ENCODE measurements at places on chromosomes 6 and 20.

DNA sequence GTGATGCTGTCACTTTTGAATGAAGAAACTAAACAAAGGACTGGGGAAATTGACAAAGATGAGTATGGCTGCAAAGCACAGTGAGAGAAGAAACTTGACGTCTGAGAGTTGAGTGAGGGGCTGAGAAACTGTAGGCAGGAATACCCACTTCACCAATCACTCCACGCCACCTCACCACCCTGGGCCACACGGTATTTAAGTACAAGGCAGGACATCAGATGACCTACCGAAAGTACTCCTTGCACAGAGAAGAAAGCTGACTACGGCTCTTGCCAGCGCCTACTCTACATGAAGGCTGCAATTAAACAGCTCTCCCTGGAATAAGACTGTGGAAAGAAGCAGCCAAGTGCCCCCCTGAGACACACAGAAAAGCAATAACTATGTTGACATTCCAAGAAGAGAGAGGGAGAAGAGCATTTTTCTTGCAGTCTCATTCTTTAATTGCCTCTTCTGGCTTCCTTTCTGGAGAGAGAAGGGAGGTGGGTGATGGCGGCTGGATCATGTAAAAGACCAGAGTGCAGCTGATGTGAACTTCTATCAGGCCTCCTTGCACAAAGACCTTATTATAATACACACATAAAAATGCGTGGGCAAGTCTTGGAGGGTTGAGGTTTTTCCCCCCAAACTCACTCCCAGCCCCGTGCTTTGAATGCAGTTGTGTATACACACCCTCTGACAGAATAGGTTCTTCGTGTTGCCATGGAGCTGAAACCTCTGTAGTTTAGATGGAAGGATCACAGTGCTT, 44.6 kb downstream of the HIVEP2 start:
- no peak for DNase-seq

DNA sequence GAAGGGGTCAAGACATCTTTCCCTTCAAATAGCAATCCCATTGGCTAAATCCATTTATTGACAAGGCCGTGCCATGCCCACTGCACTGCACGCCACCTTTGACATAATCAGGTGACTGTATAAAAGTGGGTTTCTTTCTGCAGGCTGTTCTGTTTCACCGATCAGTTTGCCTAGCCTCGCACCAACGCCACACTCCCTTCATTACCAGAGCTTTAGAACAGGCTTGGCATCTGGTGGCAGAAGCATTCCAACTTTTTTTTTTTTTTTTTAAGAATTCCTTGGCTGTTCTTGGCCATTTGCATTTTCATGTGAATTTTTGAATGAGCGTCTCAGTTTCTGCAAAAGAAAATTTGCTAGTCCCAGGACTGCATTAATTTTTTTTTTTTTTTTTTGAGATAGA, 78.1 kb downstream of the PPP1R3G start:
- DNase-seq, result no peak

GRCh38 chr6:108353853-108354252, 59.0 kb downstream of the AFG1L start:
- DNase-seq, result no peak

GRCh38 chr6:98463038-98464000, 371.1 kb upstream of the POU3F2 start:
- DNase-seq, result no peak

GRCh38 chr6:139713424-139713823, 339.0 kb upstream of the CITED2 start:
- no peak for DNase-seq

- DNase-seq, result no peak
Observed at GRCh38 chr6:106373502-106374239, 13.2 kb downstream of the CRYBG1 start.

GRCh38 chr6:106033806-106034205, 52.3 kb upstream of the PRDM1 start:
- no peak for DNase-seq

DNA sequence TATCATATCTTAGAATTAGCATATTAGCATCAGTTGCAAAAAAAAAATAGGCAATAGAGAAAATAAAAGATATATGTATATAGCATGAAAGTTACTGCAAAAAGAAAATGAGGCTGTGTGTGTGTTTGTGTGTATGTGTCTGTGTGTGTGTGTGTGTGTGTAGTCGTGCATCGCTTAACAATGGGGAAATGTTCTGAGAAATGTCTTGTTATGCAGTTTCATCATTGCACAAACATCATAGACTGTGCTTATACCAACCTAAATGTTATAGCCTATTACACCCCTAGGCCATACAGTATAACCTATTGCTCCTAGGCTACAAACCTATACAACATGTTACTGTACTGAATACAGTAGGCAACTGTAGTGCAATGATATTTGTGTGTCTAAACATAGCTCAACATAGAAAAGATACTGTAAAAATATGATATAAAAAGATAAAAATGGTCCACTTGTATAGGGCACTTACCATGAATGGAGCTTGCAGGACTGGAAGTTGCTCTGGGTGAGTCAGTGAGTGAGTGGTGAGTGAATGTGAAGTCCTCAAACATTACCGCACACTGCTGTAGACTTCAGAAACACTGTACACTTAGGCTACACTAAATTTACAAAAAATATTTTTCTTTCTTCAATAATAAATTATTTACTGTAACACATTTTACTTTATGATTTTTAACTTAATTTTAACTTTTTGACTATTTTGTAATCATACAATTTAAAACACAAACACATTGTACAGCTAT, 805.1 kb downstream of the KIF16B start:
- no peak for DNase-seq

DNA sequence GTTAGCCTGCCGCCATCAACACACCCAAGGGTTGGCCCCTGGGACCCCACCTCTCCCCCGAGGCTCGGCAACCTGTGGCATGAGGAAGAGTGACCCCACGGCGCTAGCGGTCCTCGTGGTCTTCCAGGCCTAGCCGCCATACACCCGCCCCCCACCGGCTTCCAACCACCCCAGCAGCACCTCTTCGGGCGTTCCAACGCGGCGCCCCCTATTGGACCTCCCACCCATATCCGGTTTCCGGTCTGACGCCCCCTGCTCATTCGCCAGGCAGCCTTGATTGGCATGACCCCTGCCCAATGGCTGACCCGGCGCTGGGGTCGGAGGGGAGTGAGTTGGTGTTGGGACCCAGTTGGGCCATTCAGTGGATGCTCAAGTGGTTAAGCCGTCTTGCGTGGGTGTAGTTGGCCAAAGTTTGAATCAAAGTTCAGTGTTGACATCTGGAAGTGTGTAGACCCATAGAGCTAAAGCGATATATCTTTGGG, at the start of gene GNAS-AS1:
Gene GNAS-AS1 (minus strand): TSS at position 210 of the 482 bp plus-strand sequence.
- peak; percentile 78 for DNase-seq

GRCh38 chr6:5028921-5029320, 25.1 kb upstream of the RPP40 start:
- no peak for DNase-seq

DNA sequence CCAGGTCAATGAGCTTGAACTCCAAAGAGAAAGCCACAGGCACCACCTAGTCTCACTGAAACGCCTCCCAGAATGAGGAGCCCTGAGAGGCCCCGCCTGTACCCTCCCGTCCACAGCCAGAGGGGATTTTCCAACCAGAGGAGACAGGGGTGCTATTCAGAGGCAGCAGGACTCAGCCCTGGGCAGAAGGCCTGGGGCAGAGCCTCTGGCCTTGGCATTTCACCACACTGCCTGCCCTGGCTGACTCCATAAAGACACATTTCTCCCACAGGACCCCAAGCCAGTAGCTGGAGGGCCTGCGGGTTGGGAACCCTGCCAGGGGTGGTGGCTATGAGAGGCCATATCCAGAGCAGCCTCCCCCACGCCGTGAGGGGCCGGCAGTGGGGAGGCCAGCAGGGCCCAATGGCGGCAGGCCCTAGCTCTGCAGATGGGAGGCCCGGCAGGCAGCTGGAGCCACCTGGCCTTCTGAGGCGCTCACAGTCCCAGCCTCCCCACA, 159.3 kb downstream of the PREX1 start:
- DNase-seq, result no peak

DNA sequence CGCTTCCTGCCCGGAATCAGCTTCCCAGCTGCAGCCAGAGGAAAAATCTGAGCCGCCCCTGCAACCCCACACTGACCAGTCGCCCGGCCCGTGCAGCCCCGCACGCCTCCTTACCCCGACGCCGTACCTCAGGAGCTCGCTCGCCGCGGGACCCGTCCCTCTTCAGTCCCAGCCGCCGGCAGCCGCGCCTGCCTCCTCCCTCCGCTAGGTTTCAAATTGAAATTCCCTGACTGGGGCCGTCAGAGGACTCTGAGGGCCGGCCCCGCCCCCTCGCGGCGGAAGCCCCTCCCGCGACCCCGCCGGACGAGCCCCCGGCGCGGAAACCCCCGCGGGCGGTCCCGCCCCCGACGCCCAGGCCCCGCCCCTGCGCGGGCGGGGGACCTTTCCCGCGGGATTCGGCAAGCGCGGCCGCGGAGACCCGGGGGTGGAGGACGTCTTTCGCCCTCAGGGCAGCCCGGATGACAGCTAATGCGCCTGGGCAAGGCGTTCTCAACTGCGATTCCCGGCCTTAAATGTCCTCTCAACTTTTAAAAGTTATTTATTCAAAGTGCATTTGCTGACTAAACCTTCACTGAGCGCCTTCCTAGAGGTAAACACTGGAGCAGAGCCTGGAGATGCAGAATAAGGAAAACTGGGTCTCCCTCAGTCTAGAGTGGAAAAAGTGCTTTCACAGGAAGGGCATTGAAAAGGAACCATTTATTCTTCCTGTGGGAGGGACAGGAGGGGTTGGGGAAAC, at the start of gene EPB41L2:
Gene EPB41L2 (minus strand): TSS at position 218 of the 736 bp plus-strand sequence. CDS start 106,760 bp downstream, outside the sequence.
- DNase-seq, result peak; percentile 76
